Thoracic aorta (tissue), 2 donors: ENCODE measurements at places on chromosomes 3 and 15. TPM values are rescaled to one million over a fixed set of nuclear protein-coding genes. Genes with fewer than 3 reads are reported as not detected.

GOLGA8T gene
- 11.5 TPM for total RNA-seq

RLBP1 gene
- total RNA-seq, result not detected

SENP8 gene
- total RNA-seq, result 0.78 TPM

PLA2G4D gene
- not detected for total RNA-seq

FGD5 gene
- total RNA-seq, result 21.4 TPM

CCDC13 gene
- total RNA-seq, result 1.5 TPM

GOLGA6A gene
- total RNA-seq, result 0.14 TPM

RIOX2 gene
- total RNA-seq, result 24.8 TPM

PTPRG gene
- total RNA-seq, result 154 TPM

SH3GL3 gene
- total RNA-seq, result not detected

CHRNA5 gene
- total RNA-seq, result 0.27 TPM

SLITRK3 gene
- total RNA-seq, result not detected

LYSMD2 gene
- 16.8 TPM for total RNA-seq

KBTBD13 gene
- 3.1 TPM for total RNA-seq

NIT2 gene
- total RNA-seq, result 29.2 TPM
